Smooth muscle cell of the umbilical artery (primary cell): ENCODE measurements at places on chromosomes 1 and 21. TPM values are rescaled to one million over a fixed set of nuclear protein-coding genes. Genes with fewer than 3 reads are reported as not detected.

The TGFBR3 gene
- total RNA-seq = 5.9 and 6.6 TPM in 2 replicates

The FAM72C gene
- 0.42 TPM in 1 of 2 replicates, not detected in the other for total RNA-seq

The ANGPTL3 gene
- under 0.01 TPM in 1 of 2 replicates, not detected in the other for total RNA-seq

The CDC42 gene
- 291 and 369 TPM in 2 replicates for total RNA-seq

The SLC1A7 gene
- not detected in 2 replicates for total RNA-seq

The DMAP1 gene
- total RNA-seq = 11.3 and 18.1 TPM in 2 replicates

The PARK7 gene
- 206 and 247 TPM in 2 replicates for total RNA-seq

The OR2T29 gene
- total RNA-seq = not detected in 2 replicates

The LRRC52 gene
- not detected in 2 replicates for total RNA-seq

The S100A4 gene
- total RNA-seq = 6.1 and 6.5 TPM in 2 replicates

The MPZ gene
- total RNA-seq = 0.88 and 0.89 TPM in 2 replicates

The CD1B gene
- total RNA-seq = not detected in 2 replicates

The NID1 gene
- 62.6 and 66.5 TPM in 2 replicates for total RNA-seq

The CD5L gene
- not detected in 2 replicates for total RNA-seq

The ELF3 gene
- total RNA-seq = 2.3 and 8.0 TPM in 2 replicates

The KRTAP19-1 gene
- not detected in 2 replicates for total RNA-seq

The LCA5L gene
- 3.0 and 4.8 TPM in 2 replicates for total RNA-seq

The MAPKAPK2 gene
- total RNA-seq = 32.1 and 52.4 TPM in 2 replicates

The F13B gene
- total RNA-seq = not detected in 2 replicates

The NBPF1 gene
- 39.2 and 107 TPM in 2 replicates for total RNA-seq

The IGSF21 gene
- not detected in 2 replicates for total RNA-seq

The KCNN3 gene
- under 0.01 and 0.32 TPM in 2 replicates for total RNA-seq

The CDA gene
- total RNA-seq = 0.92 TPM in 1 of 2 replicates, not detected in the other

The COG2 gene
- total RNA-seq = 19.6 and 21.2 TPM in 2 replicates

The DYNLT5 gene
- total RNA-seq = 0.14 and 0.30 TPM in 2 replicates

The RGL1 gene
- total RNA-seq = 19.4 and 33.9 TPM in 2 replicates

The EIF4G3 gene
- total RNA-seq = 55.8 and 83.1 TPM in 2 replicates

The RGS8 gene
- total RNA-seq = not detected in 2 replicates

The CACNA1E gene
- total RNA-seq = not detected in 2 replicates

The MAB21L3 gene
- 0.09 TPM in 1 of 2 replicates, not detected in the other for total RNA-seq

The FBXO2 gene
- total RNA-seq = 1.6 and 3.6 TPM in 2 replicates

The RRP1B gene
- 19.3 and 33.3 TPM in 2 replicates for total RNA-seq

The PTPN7 gene
- not detected in 2 replicates for total RNA-seq

The TNNT2 gene
- total RNA-seq = not detected in 2 replicates

The SOX13 gene
- total RNA-seq = 1.5 and 3.0 TPM in 2 replicates

The IL10RB gene
- total RNA-seq = 33.9 and 56.4 TPM in 2 replicates

The SLAMF9 gene
- total RNA-seq = 0.09 TPM in 1 of 2 replicates, not detected in the other
